ENCODE measurements at places on chromosomes 7 and 10.
A peak's percentile ranks its signal among the peaks of the same experiment; 100 is the strongest.

DNA sequence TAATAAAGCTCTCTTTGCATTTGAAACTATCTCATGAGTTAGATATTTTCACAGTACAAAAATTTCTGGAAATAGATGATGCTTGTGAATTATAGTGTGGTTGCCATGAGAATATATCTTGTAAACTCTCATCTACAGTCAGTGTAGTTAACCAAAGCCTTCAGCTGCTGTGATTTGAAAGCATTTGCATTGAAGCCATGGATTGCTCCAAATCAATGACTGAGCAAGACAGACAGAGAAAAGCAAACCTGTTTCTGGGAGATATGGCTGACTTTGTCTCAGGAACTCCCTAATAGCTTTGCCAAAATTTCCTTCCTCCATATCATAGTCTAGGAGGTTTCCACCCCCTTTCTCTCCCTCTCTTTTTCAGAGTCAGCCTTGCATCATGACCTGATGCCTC lies 955.3 kb downstream of the REEP3 start:
- no peak for DNase-seq

DNA sequence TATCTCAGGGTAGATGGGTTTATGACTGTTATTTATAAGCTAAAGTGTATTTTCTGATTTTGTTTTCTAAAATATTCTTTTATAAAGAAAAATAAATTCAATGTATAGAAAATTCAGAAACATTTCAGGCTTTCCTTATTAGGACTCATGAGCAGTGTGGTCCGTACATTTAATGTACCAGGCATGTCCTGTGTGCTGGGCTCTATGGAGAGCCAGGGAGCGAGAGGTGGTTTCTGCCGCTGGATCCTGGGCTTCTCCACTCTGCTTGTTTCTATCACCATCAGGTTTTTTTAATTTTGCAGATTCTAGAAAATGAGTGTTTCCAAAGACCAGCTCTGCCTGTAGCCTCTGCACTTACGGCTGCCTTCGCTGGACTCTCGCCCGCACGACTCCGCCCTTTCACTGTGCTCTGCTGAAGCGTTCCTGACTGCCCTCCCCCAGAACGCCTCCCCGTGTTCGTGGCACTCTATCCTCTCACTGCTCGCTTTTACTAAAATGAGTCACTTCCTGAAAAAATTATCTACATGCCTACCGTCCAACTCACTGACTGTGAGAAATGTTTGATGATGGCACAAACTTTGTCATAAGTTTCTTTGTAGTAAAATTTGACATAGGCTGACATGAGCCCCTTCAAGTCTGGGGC lies 188.5 kb downstream of the ZMYND11 start:
- peak; percentile 73 for DNase-seq

- no peak for DNase-seq
These were observed 2.5 kb upstream of the LFNG start for GRCh38 chr7:2517026-2517425.

DNA sequence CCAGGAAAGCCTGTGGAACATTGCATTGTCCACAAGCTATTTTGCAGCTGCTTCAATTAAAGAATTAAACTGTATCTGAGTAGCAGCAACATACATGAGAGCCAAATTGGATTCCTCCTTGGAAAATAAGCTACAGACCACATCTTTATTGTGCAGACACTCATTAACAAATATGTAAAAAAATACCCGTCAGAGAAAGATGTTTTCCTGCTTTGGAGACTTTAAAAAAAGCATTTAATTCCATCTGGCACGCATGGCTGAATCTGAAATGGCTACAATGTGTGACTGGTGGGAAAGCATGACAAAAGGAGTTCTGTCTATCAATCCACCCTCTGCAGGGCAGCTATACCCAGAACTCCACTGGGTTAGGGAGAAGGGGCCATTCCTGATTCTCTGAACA lies 73.1 kb upstream of the HPS1 start:
- DNase-seq = no peak

DNA sequence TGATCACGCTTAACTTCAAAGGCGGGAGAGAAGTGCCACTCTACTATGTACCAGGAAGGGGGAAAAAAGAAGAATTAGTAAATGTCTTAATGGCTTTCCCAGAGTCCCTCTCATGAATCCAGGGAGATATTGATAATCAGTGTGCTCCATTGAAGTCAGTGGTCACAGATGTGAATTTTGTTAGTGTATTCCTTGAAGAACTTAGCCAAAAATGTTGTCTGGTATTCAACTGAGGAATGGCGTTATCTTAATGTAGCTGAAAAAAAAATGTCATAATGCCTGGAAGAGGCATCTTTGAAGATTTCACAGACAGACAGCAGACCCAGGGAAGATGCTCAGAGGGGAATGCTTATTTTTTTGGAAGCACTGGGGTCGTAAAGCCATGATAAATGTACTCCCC lies 250.4 kb downstream of the WDR11 start:
- DNase-seq = no peak

GRCh38 chr7:35747611-35748010 lies 52.7 kb upstream of the HERPUD2 start:
- DNase-seq = no peak

- no peak for DNase-seq
These were observed 6.3 kb downstream of the POLD2 start for GRCh38 chr7:44116789-44117666.

DNA sequence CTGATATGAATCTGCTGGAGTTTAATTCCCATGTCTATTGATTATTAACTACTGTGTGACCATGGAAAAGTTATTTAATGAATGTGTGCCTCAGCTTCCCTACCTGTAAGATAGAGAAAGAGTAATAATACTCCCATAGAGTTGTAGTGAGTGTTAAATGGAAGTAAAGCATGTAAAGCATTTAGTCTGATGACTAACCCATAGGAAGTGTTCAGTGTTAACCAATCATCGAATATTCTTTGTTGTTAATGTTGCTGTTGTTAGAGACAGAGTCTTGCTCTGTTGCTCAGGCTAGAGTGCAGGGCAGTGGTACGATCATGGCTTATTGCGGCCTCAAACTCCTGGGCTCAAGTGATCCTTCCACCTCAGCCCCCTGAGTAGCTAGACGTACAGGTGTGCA lies 36.2 kb upstream of the CCDC6 start:
- DNase-seq = no peak

DNA sequence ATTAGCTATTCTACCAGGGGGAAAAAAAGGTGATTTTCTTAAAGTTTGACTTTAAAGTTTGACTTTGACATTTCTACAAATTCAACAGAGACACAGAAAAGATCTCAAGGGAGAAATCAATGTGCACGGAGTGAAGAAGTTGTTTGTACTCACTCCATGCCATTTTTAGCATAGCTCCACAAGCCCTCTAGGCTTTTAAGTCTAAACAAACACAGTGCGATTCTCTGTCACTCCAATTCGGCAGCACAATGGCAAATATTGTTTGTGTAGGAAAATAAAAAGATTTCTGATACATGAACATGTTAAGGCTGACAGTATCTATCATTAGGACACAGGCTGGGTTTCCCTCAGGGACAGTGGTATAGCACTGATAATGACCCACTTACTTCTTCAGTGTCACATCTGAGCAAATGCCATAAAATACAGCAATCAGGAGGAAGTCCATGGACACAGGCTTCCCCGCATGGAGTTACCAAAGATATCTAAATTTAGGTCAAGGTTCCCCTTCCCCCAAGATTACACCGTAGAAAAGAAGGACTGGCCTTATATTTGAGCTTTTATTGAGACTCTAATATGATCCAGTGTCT lies 28.0 kb downstream of the GSAP start:
- DNase-seq = no peak

DNA sequence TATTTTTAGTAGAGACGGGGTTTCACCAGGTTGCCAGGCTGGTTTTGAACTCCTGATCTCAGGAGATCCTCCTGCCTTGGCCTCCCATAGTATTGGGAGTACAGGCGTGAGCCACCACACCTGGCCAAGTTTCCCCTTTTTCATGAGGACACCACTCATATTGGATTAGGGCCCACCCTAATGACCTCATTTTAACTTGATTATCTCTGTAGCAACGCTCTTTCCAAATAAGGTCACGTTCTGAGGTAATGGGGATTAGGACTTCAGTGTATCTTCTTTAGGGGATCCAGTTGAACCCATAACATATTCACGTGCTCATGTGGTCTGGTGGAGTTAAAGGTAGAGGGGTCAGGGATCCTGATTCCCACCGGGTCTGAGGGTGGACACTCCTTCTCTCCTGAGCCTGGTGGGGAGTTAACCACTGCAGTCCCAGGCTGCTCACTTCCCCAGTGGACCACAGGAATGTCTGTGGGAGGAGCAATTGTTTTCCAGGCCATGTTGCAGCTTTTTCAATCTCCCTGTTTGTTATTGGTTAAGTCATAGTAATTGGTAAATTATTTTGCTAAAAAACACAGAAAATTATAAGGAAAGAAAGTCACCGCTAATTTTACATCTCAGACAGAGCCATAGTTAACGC lies 130.5 kb downstream of the GRK5 start:
- DNase-seq = no peak

GRCh38 chr10:5574642-5575131 lies 49.9 kb downstream of the CALML3 start:
- no peak for DNase-seq

GRCh38 chr7:84820481-84820880 lies 366.4 kb downstream of the SEMA3D start:
- no peak for DNase-seq

All from activated CD4-positive, alpha-beta T cell treated with anti-CD3 and anti-CD28 coated beads for 36 hours (primary cell).